Kidney tubule cell (primary cell): ENCODE measurements at places on chromosomes 16 and 17.

GRCh38 chr17:30112794-30113193, 3.8 kb upstream of the NSRP1 start:
- DNase-seq, result no peak

- no peak for DNase-seq
Observed at GRCh38 chr17:58267347-58268324, 13.1 kb downstream of the MPO start.

- DNase-seq, result peak; percentile 81
Observed at GRCh38 chr17:49567871-49568694, 7.6 kb upstream of the NXPH3 start.

DNA sequence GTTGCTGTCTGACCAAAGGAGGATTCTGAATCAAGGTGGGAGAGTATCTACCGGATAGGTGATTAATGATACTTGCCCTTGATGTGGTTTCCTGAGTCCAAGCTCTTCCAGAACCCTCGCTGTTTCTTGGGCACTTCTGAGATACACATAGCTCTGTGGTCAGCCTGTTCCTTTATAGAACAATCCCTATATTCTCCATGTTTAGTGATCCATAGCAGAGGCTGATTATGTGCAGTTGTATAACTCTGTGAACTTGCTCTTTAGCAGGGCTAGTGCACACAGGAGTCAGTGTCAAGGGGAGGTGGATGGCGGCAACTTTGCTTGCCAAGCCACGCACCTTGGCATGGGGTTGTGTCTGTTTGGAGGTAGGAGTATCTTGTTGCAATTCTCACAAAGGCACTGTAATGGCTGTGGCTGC, 36.1 kb downstream of the ARL4D start:
- DNase-seq, result peak; percentile 99

- no peak for DNase-seq
Observed at GRCh38 chr17:16820979-16821543, 131.0 kb downstream of the CCDC144A start.

DNA sequence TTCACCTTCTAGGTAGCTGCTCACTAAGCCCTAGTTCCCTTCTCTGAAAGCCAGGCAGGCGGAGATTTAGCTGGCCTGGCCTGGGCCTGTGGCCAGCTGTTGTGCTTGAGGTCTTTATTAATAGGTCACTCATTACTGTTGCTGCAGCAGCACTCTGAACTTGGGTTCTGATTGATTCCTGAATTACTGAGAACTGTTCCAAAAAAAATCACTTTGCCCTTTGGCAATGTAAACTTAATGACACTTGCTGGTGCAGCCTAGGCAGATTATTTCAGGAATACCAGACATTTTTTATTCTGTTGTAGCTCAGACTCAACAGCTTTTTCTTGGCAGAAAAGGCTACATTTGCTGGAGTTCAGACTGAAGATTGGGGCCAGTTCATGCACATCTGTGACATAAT, 2.7 kb downstream of the TOM1L1 start:
- DNase-seq, result peak; percentile 87

DNA sequence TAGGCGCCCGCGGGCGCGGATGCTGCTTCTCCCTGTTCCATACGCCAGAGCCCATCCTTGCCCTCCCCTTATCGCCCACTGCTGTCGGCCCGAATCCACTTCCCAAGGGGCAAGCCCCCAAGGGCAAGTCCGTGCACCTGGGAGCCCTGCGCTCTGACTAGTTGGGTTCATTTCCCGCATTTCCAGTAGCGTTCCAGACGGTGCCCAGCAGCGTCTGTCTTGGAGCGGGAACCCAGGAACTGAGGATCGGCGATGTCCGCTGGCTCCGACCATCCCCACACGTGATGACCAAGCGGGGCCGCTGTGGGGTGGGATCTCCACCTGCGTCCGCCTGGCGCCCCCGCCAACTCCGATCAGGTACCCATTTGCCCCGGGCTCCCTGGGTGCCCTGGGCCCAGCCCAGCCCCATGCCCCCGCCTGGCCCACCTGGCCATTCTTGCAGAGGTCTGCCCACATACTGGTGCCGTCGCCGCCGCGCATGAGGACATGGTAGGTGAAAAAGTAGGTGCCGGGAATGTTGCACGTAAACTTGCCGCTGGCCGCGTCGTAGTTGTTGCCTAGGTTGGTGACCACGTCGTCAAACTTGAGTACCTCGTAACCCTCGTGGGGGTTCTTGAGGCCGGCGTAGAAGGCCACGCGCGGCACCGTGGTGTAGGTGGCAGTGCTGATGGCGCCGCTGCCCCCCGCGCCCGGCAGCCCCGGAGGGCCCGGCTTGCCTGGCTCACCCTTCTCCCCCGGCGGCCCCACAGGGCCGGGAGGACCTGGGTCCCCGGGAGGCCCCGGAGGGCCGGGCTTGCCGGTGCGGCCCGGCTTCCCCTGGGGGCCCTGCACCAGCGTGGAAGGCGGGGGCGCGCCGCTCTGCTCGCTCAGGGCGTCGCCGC, 837 bp downstream of the C1QL1 start:
- DNase-seq, result no peak

- DNase-seq, result peak; percentile 35
Observed at GRCh38 chr16:19913340-19913645, 28.6 kb upstream of the GPRC5B start.
